ENCODE measurements at places on chromosomes 3 and 15. TPM values are rescaled to one million over a fixed set of nuclear protein-coding genes. Genes with fewer than 3 reads are reported as not detected.

The IFT57 gene
- 29.6 TPM for total RNA-seq

DNA sequence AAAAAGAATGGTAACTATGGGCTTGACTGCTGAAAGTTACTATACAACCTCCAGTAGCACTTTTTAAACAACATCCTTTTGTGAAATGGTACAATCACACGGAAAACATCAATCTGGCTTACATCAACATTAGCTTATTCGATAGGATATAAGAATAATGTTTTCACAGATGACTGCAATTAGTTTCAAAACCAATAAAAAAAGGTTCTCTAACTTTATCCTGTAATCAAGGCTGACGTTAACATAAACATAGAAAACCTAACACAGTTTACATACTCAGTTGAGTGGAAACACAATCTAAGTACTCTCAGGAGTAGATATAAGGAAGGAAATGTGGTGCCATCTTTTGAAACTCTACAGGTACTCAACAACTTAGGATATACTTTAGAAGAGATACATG, 102.2 kb downstream of the DLG1 start:
- DNase-seq, result no peak

- DNase-seq, result no peak
Observed at GRCh38 chr3:103134023-103134724, 699.4 kb downstream of the ZPLD1 start.

DNA sequence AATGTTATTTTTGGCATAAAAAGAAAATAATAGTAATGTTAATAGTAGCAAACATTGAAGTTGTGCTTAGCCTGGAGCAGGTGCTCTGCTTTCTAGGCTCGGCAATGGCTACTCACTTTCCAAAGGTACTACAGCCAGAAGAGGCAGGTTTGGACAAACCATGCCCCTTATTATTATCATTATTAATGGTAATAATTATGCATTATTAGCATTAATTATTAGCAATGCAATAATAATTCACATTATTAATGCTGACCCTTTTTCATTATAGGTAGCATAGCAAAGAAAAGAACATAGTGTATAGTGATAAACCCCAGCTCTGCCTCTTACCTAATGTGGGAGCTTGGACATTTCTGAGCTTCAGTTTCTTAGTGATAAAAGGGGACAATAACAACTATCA, 171.4 kb downstream of the EDEM1 start:
- no peak for DNase-seq

The CP gene
- total RNA-seq, result 0.59 TPM

- DNase-seq, result no peak
Observed at GRCh38 chr3:194690501-194691372, 5.1 kb downstream of the FAM43A start.

DNA sequence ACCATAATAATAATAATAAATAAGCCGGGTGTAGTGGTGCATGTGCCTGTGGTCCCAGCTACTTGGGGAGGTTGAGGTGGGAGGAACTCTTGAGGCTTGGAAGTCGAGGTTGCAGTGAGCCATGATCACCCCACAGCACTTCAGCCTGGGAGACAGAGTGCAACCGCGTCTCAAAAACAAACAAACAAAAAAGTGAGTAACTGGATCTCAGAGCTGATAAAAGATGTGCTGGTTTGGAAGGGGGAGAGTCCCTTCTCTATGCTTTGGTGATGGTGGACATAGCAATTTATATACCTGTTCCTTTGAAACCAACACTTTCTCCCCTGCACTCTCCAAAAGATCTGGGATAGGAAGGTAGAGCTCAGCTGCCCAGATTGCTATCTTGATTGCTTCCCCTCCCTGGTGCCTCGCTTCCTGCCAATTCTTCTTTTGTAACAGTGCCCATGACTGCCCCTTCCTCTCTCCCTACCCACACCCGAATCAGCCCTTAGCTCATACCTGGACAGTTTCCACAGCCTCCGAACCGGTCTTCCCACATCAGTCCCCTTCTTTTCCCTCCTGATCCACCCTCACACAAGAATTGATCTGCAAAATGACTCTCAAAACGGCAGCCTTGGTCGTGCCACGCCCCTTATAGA, 55.1 kb upstream of the UBE2E1 start:
- no peak for DNase-seq

The COL6A5 gene
- not detected for total RNA-seq

Data from H7 (cell line).